Activated naive CD8-positive, alpha-beta T cell treated with anti-CD3 and anti-CD28 coated beads for 36 hours (primary cell): ENCODE measurements at places on chromosomes 1 and 21. TPM values are rescaled to one million over a fixed set of nuclear protein-coding genes. Genes with fewer than 3 reads are reported as not detected.

DNA sequence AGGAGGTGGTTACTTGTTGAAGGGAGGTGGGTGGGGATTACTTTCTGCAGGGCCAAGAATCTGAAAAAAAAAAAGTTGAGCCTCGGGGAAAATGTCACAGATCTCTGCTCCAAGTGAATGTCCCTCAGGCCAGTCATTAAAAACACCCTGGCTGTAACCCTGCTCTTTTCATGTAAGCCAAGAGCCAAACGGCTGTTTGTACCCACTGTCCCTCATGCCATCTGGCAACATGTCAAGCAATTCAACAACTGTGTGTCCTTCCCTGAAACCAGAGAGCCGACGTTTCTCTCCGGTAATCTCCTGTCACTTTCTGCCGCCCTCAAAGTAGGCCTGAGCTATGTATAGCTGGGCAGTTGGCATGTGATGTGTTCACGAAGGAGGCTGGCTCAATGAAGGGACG is 14.7 kb downstream of the CASQ2 start:
- H3K4me1 ChIP-seq, result no peaks in the 10 kb centered on the region
- H3K4me3 ChIP-seq, result no peak overlapping the region
- no peak for DNase-seq
- H3K36me3 ChIP-seq, result no peaks in the 10 kb centered on the region
- peaks cover 13% of the 10 kb centered on the region for H3K27me3 ChIP-seq

- no peaks in the 10 kb centered on the region for H3K36me3 ChIP-seq
- DNase-seq, result no peak
- H3K27me3 ChIP-seq, result no peaks in the 10 kb centered on the region
- H3K4me3 ChIP-seq, result no peak overlapping the region
- peaks cover 15% of the 10 kb centered on the region for H3K4me1 ChIP-seq
- H3K27ac ChIP-seq, result no peak overlapping the region
Measured at GRCh38 chr1:2130871-2131289, 63.7 kb downstream of the FAAP20 start.

Gene NFASC
- 0.06 TPM for total RNA-seq

Gene AMY1C
- not detected for total RNA-seq

Gene LCA5L
- 0.27 TPM for total RNA-seq

Gene URB2
- 28.9 TPM for total RNA-seq

Gene SPRR1A
- not detected for total RNA-seq

Gene TDRD5
- not detected for total RNA-seq
